ENCODE measurements at places on chromosomes 11 and 22.

- DNase-seq, result no peak
Observed at GRCh38 chr11:76600124-76600655, 70.4 kb downstream of the LRRC32 start.

DNA sequence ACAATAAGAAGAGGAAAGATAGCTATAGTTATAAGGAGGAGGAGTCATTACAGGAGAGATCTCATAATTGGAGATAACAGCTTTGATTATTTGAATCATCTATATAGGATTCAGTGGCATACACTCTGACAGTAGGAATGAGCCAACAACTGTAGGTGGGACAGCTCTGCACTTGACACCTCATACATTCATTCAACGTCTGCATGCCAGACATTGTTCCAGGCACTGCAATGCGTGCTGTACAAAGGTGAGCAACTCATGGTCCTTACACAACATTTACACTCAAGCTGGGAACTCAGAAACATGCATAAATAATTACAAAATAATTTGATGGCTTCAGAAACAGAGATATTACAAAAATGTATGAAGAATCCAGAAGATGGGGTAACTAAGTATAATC, 154.3 kb downstream of the MSANTD4 start:
- no peak for DNase-seq

DNA sequence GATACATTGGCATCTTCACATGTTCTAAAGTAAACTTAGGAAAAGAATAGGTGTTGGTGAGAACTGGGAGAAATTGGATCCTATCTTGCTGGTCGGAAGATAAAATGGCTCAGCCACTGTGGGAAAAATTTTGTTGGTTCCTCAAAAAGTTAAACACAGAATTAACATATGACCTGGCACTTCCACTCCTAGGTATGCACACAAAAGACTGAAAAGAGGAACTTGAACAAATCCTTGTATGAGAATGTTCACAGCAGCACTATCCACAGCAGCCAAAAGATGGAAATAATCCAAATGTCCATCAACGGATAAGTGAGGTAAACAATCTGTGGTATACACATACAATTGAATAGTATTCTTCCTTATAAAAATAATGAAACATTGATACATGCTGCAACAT, 4.8 kb upstream of the TPH1 start:
- DNase-seq, result no peak

GRCh38 chr11:48041877-48042695, 61.7 kb downstream of the PTPRJ start:
- DNase-seq, result no peak

GRCh38 chr11:130103296-130103814, 33.7 kb downstream of the APLP2 start:
- no peak for DNase-seq

- no peak for DNase-seq
Observed at GRCh38 chr22:46848197-46848596, 85.7 kb downstream of the TBC1D22A start.

DNA sequence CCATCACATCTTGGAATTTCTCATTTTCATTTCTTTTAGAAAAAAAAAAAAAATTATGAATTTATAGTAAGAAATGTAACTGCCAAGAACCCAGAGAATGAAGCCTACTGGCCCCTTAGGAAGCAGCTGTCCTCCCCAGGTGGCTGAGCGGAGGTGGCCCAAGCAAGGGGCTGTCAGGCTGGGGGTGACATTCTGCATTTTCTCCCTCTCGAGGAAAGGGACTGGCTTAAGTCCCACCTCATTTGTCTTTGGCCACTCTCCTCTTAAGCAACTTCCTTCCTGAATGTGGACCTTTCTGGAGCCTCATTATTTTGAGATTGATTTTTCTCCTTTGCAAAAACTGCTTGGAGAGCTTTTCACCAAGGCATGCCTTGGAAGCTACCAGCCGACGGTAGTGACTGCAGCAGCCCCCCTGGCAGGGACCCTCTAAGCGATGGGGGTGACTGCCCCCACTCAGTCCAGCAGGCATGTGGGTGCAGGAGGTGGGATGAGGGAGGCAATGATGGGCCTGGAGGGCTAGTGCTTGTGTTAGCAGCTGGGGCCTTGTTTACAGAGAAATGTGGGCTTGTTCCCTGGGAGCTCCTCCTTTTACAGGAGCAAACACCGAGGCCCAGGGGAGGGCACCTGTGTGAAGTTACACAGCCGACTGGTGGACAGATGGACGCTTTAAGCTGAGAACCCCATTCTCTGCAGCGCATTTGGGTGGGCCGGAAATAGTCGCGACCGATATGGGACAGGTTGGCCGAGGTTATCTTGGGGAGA, 111.7 kb downstream of the MORC2 start:
- DNase-seq, result no peak

GRCh38 chr22:26213826-26214225, 44.6 kb downstream of the SEZ6L start:
- DNase-seq, result no peak

GRCh38 chr11:112590764-112591163, 330.1 kb upstream of the PLET1 start:
- no peak for DNase-seq

GRCh38 chr11:59206635-59207034, 6.1 kb downstream of the MPEG1 start:
- DNase-seq, result no peak

- DNase-seq, result no peak
Observed at GRCh38 chr11:44708009-44708408, 18.8 kb upstream of the TSPAN18 start.

DNA sequence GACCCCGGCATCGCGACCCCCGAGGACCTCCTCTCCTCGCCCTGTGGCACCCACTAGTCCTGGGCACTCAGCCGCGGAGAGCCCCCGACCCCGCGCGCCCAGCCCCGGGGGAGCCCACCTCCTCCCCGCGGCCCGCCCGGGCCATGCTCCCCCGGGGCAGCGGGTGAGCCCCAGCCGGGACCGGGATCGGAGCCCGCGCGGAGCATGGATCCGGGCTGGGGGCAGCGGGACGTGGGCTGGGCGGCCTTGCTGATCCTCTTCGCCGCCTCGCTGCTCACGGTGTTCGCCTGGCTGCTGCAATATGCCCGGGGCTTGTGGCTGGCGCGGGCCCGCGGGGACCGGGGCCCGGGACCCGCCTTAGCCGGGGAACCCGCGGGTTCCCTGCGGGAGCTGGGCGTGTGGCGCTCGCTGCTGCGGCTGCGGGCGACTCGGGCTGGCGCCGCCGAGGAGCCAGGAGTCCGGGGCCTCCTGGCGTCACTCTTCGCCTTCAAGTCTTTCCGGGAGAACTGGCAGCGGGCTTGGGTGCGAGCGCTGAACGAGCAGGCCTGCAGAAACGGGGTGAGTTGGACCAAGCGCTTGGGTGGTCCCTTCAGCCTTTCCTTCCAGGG, 498 bp downstream of the C2CD2L start:
- DNase-seq, result no peak

DNA sequence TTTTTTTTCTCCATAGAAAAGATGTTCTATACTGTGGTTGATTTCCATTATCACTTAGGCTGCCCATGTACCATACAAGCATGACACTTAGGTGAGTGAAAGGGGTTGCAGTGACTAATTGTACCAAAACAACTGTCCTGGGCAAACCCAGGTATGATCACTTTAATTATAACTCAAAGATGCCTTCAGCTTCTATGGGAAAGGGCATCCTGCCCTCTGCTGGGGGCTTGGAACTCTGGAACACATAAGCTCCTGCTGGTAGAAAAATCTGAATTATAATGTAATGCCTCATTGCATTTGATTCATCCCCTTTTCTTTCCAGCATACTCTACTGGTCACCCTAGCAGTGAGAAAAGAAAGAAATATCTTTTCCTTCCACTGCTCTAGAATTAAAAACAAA, 206.3 kb downstream of the DDX10 start:
- DNase-seq, result no peak

DNA sequence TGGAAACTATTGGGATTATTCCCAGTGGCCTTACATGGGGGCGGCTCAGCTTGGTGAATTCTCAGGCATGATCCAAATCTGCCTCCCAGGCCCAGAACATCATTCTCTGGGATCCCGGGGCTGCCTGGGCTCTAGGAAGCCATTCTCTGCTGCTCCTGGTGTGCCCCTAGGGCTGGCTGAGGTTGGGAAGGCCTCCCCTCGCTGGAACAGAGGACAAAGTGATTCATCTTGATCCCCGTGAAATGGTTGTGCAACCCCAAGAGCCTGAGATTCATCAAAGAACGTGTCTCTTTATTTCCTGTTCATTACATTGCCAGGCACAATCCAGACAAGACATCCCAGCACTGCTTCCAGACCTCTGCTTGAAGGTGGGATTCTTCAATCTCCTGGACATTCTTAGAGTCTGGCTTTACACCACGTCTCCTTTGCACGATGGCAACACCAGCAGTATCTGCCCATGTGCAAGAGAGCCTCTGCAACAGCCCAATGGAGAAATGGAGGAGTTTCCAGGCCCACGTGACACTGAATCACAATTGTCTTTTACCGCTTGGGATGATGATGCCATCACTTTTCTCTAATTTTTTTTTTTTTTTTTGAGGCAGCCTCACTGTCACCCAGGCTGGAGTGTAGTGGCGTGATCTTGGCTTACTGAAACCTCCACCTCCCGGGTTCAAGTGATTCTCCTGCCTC, 52.3 kb downstream of the TST start:
- DNase-seq, result no peak

- no peak for DNase-seq
Observed at GRCh38 chr11:80104191-80104590, 663.4 kb upstream of the TENM4 start.

DNA sequence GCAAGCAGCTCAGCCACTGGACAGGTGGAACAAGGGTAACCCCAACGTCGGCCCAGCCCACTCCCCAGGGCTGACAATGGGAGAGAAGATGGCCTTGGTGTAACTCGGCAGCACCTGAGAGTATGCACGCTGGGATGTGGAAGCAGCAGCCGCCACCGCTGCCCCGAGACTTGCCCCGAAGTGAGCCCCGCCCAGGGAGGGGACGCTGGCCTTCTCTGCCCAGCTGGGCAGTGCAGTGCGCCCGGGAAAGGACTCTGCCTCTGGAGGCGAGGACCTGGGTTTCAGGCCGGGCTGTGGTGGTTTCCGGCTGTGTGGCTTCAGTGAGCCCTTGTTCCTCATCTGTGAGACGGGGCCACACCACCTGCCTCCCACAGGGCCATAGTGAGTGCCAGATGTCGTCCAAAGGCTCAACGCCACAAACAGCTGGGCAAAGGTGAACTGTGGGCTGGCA, 8.6 kb upstream of the POLDIP3 start:
- DNase-seq, result no peak

- DNase-seq, result no peak
Observed at GRCh38 chr22:43077121-43077877, 11.9 kb downstream of the TTLL1 start.

- no peak for DNase-seq
Observed at GRCh38 chr22:50198624-50199017, 2.2 kb upstream of the SELENOO start.

All from activated CD8-positive, alpha-beta memory T cell treated with anti-CD3 and anti-CD28 coated beads for 48 hours (primary cell).